ENCODE measurements at places on chromosomes 12 and 14. TPM values are rescaled to one million over a fixed set of nuclear protein-coding genes. Genes with fewer than 3 reads are reported as not detected.

Gene BIN2
- total RNA-seq, result 200 TPM

Gene SLC6A13
- 0.15 TPM for total RNA-seq

Gene RPGRIP1
- not detected for total RNA-seq

Gene CMTM5
- total RNA-seq, result not detected

Gene TEX52
- 0.29 TPM for total RNA-seq

Gene PMCH
- total RNA-seq, result not detected

Gene PABPN1
- 203 TPM for total RNA-seq

Gene DTD2
- total RNA-seq, result 15.7 TPM

Gene KRT71
- not detected for total RNA-seq

- DNase-seq, result no peak
Measured at GRCh38 chr14:73381380-73382013, 76.8 kb downstream of the NUMB start.

DNA sequence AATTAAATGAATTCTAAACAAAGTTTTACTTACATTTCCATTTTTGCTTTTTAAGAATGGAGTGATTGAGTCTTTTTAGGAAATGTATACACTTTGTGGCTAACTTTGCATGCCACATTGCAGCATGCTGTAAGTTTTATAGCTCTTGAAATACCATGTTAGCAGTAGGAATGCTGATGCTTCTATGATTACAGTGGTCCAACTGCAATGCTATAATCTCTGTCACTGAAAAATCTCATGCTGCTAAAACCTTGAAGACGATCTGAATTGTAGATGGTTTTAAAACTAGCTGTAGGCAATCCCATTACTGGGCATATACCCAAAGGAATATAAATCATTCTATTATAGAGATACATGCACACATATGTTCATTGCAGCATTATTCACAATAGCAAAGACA lies 127.6 kb downstream of the WIF1 start:
- DNase-seq, result no peak

- no peak for DNase-seq
Measured at GRCh38 chr14:103026988-103027387, 30.4 kb downstream of the CDC42BPB start.

- DNase-seq, result no peak
Measured at GRCh38 chr12:108750526-108750925, 19.2 kb upstream of the CORO1C start.

DNA sequence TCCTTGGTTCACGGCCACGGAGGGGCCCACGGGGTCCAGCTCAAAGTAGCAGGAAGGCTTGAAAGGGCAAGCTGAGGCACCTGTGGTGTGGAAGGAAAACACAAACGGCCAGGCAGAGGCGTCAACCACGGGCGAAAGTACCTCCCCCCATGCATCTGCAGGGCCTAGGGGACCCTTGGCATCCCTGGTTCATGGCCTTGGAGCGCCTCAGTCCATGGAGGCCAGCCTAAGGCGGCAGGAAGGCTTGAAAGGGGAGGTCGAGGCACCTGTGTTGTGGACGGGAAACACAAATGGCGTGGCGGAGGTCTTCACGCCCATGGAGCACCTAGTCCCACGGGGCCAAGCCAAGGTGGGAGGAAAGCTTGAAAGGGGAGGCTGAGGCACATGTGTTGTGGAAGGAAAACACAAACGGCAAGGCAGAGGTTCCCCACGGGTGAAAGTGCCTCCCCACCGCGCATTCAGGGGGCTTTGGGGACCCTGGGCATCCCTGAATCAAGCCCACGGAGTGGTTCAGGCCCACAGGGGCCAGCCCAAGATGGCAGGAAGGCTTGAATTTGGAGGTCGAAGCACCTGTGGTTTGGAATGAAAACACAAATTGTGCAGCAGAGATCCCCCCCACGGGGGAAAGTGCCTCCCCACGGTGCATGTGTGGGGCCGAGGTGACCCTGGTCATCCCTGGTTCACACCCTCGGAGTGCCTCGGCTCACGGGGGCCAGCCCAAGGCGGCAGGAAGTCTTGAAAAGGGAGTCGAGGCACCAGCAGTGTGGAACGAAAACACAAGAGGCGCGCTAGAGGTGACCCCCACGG lies 380.8 kb downstream of the ALG10 start:
- DNase-seq, result no peak

GRCh38 chr12:7645395-7646177 lies 20.1 kb downstream of the APOBEC1 start:
- DNase-seq, result peak; percentile 50

- no peak for DNase-seq
Measured at GRCh38 chr12:66548338-66549049, 130.4 kb downstream of the GRIP1 start.

GRCh38 chr12:4421590-4422031 lies 24.0 kb downstream of the FGF6 start:
- DNase-seq, result peak; percentile 39

- DNase-seq, result peak; percentile 92
Measured at GRCh38 chr14:68788996-68789820, 3.7 kb downstream of the ZFP36L1 start.

- DNase-seq, result no peak
Measured at GRCh38 chr12:91948504-91948903, 197.1 kb downstream of the BTG1 start.

DNA sequence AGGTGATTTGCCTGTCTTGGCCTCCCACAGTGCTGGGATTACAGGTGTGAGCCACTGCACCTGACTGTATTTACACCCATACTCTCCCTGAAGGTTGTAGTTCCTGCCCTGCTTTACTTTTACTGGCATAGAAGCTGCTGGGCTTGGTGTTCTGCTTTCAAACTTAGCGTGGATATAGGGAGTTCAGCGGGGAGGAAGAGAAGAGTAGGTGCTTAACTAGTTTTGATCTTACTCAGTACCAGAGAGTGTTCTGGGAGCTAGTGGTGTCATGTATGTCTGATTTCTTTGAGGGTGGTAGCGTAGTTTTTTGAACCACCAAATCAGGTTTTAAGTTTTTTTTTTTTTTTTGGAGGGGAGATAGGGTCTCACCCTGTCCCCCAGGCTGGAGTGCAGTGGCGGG lies 13.8 kb downstream of the RCOR1 start:
- no peak for DNase-seq

DNA sequence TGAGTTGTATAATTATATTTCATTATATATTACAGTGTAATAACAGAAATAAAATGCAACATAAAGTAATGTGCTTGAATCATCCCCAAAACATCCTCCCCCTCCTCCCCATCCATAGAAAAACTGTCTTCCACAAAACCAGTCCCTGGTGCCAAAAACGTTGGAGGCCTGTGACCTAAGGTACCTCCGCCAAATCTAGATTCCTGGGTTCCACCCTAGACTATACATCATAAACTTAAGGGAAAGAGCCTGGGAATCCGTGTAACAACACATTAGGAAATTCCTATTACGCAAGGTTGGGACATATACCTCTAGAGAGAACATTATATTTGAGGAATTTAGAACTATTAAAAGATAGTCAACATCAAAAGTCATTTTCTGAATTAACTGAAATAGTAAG lies 38.0 kb downstream of the SPPL3 start:
- no peak for DNase-seq

DNA sequence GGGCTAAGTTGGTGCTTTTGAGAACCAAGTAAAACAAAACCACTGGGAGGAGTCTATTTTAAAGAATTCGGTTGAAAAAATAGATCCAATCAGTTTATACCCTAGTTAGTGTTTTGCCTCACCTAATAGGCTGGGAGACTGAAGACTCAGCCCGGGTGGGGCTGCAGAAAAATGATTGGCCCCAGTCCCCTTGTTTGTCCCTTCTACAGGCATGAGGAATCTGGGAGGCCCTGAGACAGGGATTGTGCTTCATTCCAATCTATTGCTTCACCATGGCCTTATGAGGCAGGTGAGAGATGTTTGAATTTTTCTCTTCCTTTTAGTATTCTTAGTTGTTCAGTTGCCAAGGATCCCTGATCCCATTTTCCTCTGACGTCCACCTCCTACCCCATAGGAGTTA lies 1.8 kb upstream of the RAB5B start:
- no peak for DNase-seq

DNA sequence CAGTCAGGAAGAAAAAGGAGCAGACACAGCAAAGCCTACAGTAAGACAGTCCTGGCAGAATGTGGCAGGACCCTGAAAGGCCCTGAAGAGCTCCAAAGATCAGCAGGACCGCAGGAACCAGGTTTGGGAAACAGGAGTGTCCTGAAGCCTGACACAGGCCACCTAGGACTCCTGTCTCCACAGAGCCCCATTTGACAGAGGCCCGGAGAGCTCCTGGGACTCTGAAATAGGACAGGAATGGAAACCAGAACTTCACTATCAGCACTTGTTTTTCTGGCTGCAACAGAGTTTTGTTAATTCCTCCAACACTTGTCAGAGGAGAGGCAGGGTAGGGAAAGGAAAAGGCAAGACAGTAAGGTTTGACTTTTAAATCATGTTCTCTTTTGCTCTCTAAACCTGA lies 12.9 kb downstream of the STXBP6 start:
- no peak for DNase-seq

GRCh38 chr14:71050227-71050823 lies 143.1 kb downstream of the PCNX1 start:
- no peak for DNase-seq

DNA sequence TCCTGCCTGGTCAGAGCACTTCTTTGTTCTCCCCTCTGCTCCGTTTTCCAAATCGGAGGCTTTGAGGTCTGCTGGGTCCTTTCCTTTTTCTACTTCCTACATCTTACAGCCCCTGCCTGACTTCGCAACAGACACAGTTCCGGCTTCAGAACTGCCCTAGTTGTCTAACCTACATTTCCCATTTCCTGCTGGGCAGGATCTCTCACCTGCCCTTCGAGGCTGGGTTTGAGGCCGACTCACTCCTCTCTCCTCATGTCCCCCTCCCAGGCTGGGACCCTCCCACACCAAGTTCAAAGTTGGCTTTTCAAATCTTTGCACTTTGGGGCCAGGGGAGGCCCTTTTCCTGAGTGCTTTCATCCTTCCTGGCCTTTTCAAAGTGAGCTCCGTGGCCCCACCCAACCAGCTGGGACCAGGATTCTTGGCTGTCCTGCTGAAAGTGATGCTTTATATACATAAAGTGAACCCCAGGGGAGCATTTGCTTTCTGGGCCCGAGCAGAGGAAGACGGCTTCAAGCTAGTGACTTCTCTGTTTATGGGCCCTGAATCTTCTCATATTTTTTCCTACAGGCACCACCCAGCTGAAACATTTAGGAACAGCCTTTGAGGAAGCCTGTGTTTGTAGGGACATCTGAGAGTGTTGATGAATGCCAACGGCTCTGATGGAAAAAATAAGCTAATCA lies 281.0 kb upstream of the CRY1 start:
- no peak for DNase-seq

- no peak for DNase-seq
Measured at GRCh38 chr12:56810918-56811317, 47.8 kb downstream of the HSD17B6 start.

DNA sequence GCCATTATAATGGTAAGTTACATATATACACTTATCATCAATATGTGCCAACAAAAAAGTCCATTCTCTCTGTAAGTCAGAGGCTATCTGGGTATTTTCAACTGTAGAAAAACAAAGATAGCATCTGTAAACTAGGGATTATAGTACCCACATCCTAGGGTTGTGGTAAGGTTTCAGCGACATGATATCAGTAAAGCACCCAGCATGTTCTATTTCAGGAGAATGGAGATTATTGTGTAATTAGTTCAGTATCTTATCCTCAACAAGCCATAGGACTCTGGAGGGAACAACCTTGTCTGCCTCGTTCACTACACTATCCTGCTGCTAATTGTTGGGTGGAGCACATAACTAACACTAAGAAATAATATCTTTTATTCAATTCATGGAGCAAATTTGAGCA lies 19.7 kb upstream of the CKAP4 start:
- DNase-seq, result peak; percentile 21

GRCh38 chr14:68553311-68553710 lies 239.6 kb downstream of the ZFP36L1 start:
- no peak for DNase-seq

GRCh38 chr12:130196827-130197226 lies 34.6 kb downstream of the FZD10 start:
- no peak for DNase-seq

DNA sequence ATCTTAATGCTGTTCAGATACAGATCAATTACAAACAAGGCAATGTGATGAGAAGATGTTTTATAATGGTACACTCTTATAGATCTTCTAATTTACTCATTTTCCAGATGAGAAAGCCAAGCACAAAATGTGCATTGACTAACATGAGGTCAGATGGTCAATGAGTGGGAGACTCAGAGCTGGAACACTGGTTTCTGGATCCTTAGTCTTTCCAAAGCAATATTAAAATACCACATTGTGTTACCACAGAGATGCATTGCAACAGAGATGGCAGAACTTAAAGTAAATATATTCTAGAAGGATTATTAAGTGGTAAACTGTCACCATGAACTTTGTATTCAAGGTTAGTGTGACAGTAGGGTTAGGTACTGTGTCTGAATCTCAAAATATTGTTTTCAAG lies 113.6 kb downstream of the SLC15A5 start:
- no peak for DNase-seq

GRCh38 chr14:68612049-68612448 lies 180.8 kb downstream of the ZFP36L1 start:
- no peak for DNase-seq

DNA sequence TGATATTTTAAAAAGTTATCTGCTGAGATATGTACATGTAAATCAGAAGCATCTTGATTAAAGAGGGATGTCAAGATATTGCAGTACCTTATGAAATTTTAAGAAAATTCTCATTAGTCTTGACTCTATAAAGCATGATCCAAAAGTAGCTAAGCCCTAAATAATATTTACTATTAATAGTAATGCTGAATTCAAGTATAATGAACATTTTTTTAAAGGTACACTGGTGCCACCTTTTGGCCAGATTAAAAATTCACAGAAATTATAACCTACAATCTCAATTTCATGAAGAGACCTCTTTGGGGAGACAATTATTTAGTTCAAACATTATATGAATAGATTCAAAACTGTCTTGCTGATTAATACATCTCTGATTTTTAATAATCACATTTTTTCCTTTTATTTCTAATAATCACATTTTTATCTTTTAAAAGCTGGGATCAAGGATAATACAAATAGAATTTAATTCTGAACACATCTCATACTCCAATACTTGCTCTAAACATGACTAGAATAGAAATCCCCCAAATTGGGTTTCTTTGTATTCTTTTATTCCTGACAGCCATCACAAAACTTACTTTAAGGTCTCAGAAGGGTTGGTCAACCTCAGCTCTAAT lies 13.4 kb downstream of the AKAP5 start:
- peak; percentile 18 for DNase-seq

- no peak for DNase-seq
Measured at GRCh38 chr12:85616201-85616600, 220.0 kb downstream of the RASSF9 start.
